HS-5 (cell line): ENCODE measurements at places on chromosomes 2 and 18.
A peak's percentile ranks its signal among the peaks of the same experiment; 100 is the strongest.

- no peak for DNase-seq
These were observed 107.0 kb downstream of the RNF144A start for GRCh38 chr2:7024261-7024660.

DNA sequence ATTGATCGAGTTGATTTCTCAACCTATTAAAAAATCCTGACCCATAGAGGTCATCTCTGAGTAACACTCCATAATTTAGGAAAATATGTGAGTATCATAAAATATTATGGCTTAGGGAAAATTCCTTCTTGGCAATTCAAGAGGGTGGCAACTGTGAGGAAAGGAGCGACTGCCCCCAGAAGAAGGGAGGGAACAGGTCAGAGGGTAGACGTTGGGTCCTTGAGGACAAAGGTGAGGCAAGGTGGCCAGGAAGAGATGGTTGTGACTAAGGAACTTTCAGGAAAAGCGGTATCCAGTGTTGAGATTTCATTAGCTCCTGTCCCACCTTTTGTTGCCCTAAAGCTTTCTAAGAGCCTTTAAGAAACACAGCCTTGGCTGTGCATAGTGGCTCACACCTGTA, 10.5 kb upstream of the AGAP1 start:
- DNase-seq, result no peak

DNA sequence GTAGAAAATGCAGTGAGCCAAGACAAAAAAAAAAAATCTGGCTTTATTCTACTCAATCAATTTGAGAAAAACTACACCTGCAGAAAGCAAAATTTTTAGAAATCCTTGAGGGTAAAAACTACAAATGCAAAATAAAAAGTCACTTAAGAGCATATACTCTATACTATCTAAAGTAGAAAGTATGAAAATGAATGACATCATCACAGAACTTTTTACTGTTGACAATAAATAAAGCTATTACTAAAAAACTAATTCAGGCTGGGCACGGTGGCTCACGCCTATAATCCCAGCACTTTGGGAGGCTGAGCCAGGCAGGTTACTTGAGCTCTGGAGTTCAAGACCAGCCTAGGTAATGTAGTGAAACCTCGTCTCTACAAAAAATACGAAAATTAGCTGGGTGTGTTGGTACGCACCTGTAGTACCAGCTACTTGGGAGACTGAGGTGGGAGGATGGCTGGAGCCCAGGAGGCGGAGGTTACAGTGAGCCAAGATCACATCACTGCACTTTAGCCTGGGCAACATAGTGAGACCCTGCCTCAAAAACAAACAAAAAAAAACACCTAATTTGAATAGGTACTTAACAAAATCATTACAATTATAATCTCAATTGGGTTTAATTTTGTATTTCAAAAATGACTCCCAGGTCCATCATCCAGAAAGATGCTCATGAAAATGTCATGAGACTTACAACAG, 7.6 kb downstream of the NFU1 start:
- no peak for DNase-seq

DNA sequence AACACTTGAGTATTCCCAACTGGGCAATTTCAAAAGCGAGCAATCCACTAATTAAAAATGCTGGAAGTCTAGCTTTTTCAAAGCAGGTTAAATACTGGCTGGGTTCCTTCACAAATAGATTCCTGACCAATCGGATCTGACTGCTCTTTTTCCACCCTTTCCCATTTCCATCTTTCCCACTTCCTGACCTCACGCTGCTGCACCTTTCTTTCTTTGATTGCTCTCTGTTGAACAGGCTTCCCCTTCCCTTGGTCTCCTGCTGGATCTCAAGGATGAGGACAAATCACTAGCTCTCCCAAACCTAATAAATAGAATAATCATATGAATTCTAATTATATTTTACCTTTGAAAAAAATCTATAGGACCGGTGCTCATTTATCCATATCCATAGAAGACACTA, 121.2 kb downstream of the TCF4 start:
- DNase-seq, result no peak

GRCh38 chr18:61643884-61644647, 248.7 kb downstream of the RNF152 start:
- DNase-seq, result no peak

DNA sequence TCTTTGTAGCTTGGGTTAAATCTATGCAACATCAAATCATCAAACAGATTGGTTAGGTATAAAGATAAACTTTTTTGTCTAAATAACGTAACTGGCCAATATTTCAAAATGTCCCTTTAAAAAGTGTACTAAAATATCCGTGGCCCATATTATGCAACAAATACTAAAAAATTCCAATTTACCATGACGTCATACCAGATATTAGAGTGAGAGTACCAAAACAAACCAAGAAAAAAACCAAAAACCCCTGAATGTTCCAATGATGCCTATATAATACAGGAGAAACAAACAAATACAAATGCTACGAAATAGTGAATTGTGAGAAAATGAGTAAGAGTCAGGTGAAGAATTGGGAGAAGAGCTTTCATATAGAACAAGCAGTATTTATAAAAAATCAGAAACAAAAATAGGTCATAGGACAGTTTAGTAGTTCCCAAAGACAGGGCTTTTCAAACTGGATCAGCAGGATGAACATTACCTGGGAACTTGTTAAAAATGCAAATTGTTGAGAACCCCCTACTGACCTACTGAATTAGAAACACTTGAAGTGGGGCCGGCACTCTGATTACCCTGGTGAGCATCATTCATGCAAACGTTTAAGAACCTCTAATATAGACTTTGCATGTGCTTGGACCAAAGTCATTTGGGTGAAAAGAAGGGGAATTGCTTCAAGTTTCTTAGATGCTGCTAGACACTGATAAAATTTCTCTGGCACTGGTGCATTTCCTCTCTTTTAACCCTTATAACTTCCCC, 753.7 kb downstream of the DSC3 start:
- DNase-seq, result no peak

DNA sequence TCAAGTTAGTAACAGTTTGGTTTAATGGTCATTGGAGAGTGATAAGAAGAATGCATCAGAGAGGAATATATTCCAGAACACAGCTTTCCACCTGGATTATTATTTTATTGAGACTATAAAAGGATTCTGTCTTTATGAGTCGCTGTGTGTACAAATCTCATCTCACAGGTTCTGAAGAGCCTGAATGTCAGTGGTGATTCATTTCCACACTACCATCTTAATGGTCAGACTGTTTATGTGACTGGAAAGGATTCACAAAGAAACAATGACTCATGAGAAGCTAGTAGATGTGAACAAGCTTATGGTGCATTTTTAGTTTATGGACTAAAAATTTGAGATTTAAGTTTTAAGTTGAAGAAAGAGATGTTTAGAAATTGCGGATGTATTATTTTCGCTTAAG, 685.4 kb upstream of the NRXN1 start:
- peak; percentile 73 for DNase-seq

- DNase-seq, result no peak
These were observed 263.4 kb downstream of the PTPRM start for GRCh38 chr18:7830468-7830867.

- DNase-seq, result no peak
These were observed 212.0 kb downstream of the TNS1 start for GRCh38 chr2:217790681-217791392.

DNA sequence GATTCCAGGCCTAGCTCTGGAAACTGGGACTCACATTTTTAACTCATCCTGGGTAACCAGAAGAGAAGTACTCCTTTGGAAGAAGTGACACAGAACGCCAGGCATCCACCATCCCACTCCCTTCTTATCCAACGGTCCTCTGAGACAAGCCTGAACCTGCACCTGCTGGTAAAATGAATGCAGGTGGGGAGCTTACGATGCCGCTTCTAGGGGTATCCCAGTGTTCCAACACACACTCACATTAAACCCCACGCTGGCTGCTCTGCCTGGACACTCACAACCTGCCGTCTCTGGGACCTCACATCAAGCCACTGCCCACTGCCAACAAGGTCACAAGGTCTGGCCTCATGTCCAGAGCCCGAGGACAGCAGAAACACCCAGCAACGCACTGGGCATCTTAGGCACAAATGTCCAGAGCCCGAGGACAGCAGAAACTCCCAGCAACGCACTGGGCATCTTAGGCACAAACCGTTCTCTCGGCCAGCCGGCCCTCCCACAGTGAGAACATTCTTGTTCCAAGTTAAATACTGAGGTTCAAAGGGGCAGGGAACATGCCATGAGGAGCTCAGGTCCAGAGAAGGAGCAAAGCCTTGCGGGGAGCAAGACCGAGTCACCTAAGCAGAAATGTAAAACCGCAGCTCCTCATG, 9.9 kb downstream of the SLC66A2 start:
- DNase-seq, result no peak

- DNase-seq, result no peak
These were observed 34.7 kb downstream of the NHEJ1 start for GRCh38 chr2:219125886-219126270.
